ENCODE measurements at places on chromosomes 13 and 19.

GRCh38 chr13:73337532-73337931 lies 278.7 kb downstream of the KLF5 start:
- no peak for DNase-seq

DNA sequence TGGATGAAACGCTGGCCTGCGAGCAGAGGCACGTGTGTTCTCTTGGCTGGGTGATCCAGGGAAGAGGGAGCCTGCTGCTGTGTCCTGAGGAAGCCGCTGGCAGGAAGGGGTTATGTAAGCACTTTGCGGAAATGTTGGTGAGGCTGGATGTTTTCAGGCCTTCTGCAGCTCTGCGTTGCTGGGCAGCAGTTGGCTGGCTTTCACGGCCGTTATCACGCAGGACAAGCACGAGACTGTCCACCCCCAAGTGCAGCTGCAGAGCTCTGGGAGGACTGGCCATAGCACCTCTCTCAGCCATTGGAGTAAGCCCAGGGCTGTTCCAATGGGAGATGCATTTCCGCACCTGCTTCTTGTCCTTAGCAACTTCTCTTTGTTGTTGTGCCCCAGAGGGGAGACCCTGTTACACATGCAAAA lies 146.9 kb upstream of the SOX21 start:
- no peak for DNase-seq

- no peak for DNase-seq
These were observed 427.7 kb downstream of the FOXO1 start for GRCh38 chr13:40238761-40239160.

- DNase-seq = no peak
These were observed 1.7 kb downstream of the MAP3K10 start for GRCh38 chr19:40192758-40193586.

DNA sequence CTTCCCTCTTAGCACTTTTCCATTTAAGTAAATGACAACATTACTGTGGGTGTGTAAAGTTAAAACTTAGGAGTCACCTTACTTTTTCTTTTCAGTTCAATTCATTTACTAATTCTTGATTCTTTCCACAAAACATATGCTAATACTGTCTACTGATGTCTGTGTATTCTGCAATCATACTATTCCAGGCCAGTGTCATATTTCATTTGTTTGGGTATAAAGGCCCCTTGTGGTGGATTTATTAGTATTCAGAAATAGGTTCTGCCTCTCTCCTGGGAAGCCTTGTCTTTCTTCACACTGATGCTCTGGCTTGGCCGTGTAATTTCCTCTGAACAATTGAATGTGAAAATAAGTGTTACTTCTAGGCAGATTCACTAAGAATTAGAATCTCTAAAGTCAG lies 621.9 kb upstream of the SPRY2 start:
- DNase-seq = no peak

DNA sequence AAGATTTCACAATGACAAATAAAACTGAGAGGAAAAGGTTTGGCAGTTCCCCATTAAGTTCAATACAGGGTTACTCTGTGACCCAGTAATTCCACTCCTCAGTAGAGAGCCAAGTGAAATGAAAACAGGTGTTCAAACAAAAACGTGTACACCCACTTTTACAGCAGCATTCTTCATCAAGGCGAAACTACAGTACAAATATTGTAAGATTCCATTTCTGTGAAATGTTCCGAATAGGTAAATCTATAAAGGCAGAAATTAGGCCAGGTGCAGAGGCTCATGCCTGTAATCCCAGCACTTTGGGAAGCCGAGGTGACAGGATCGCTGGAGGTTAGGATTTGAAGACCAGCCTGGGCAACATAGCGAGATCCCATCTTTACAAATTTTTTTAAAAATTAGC lies 8.9 kb upstream of the GDF15 start:
- DNase-seq = no peak

GRCh38 chr19:784541-784940 lies 12.7 kb upstream of the PTBP1 start:
- DNase-seq = no peak

DNA sequence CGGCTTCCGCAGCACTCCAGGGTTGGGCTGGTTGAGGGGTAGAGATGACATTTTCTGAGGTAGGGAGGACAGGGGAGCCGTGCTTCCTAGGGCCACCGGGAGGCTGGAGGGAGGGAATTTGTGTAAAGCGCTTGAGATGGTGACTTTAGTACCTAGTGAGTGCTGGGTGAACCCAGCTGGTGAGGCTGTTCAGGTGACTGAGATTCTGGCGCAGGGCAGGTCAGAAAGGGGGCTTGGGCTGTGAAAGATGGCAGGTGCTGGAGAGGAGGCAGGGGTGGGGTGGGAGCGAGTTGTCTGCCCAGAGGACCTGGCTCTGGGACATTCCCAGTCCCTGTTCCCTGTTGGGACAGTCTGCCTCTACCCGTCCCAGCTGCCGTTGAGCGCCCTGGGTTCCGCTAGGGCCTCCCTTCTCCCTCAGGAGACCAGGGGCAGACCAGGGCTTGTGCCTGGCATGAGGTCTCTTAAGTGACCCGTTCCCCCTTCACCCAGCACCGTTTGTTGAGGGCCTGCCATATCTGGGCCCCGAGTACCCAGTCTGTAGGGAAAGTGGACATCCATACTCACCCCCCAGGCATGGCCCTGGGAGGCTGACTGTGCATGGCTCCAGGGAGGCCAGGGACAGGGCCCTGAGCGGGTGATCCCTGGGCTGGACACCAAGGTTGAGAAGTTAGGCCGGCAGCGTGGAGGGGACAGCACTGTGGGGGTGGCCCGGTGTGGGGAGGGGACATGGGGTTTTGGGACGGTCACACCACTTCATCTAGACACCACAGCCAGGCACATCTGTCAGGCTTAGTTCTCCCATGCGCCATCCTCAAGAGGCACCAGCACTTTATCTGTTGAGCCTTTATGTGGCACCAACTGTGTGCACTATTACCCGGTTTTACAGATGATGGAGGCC lies 5.0 kb downstream of the PTOV1 start:
- no peak for DNase-seq

DNA sequence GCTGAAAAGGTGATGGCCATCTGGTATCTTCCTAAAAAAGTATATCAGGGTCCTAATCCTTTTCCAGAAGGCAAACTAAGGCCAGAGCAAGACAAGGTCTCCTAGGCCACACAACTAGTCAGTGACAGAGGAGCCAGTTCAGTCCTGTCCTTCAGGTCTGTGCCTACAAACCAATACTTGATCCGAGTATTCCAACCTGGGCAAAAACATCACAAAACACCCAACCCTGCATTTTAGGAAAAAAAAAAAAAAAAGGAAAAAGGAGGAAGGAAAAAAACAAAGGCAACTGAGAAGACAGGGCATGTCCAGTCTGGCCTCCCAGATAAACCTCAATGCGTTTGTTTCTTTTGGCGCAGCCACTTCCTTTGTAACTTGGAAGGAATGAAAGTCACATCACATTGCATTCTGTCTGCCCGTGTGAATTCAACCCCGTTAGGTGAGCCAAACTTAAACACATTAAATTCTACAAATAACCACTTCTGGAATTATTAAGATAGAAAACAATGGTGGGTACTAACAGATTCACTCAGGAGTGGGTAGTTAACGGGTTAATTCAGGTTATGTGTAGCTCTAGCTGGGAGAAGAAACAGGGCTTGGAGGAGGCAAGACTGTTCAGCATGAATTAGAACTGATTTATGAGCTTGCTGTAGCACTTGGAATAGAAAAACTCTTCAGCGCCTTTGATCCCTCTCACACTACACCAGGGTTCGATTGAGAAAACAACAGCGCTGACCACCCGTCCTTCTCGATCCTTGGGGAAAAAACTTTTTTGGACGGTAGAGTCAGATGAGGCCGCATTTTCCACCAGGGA lies 43.0 kb upstream of the HNRNPA1L2 start:
- DNase-seq = no peak

GRCh38 chr13:88586263-88586662 lies 915.1 kb downstream of the SLITRK5 start:
- DNase-seq = no peak

DNA sequence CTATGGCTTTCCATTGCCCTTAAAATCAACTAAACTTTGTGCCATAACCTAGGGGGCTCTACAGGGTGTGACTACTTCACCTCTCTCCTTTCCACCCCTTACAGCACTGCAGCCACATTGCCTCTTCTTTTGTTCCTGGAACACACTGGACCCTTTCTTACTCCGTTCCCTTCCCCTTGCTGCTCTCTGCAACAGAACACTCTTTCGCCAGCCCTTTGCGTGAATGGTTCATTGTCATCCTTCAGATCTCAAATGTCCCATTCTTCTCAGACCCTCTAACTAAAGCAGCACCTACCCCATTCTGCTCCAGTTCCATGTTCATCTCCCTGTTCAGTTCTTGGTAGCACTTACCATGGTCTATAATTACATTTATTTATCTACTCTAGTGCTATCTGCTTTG lies 208.3 kb downstream of the OXGR1 start:
- no peak for DNase-seq

DNA sequence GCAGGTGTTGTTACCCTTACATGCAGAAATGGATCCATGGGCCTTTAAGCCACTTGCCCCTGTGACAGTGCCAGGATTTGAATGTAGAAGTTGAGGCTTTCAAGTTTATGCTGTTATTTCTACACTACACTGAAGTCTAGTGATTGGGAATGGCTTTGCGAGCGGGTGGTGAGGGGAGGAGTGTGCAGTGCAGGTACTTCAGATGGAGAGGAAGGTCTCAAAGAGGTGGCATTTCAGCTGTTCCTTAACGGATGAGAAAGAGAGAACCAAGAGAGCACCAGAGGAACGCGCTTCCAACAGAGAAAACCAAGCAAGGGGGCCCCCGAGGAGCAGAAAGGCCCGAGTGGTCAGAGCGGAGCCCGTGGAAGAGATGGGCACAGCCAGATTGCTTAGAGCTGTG lies 13.3 kb downstream of the ACTN4 start:
- DNase-seq = no peak

DNA sequence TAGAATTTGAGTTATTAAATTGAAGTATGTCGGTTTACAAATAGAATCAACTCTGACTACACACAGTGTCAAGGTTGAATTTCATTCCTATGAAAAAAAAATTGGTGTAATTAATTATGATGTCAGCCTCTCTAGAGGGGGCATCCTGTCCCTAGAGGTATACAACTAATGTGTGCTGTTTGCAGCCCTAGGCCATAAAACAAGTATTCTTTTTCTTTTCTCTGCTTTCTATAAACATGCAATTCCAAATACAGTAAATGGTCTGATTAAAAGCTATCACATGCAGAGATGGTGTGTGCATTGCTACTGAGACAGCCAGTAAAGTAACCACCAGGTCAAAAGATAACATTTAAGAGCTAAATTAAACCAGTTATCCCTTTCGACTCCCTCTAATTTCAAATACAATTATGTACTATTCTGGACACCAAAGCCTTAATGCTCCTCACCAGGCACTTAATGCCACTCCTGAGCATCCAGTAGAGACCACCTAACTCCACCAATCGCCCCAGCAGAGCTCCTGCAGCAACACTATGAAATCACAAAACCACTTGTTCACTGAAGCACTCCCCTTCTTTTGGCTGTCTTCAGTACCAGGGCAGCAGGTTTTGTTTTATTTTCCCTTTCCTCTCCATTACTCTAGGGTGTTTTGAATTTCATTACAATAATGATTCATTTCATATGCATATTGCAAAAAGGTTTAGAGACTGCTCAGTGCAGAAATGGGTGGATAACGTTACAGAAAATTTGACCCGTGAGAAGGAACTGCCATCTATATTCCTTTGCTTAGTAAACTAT lies 426.9 kb downstream of the PCDH9 start:
- DNase-seq = no peak

- DNase-seq = no peak
These were observed 10.5 kb downstream of the ADAMTS10 start for GRCh38 chr19:8600064-8600463.

Data from CD4-positive, alpha-beta T cell treated with Interleukin-12 subunit alpha and Interleukin-12 subunit beta, for 1 hour (primary cell).